Activated naive CD8-positive, alpha-beta T cell treated with anti-CD3 and anti-CD28 coated beads for 36 hours (primary cell): ENCODE measurements at places on chromosomes 3 and 15. TPM values are rescaled to one million over a fixed set of nuclear protein-coding genes. Genes with fewer than 3 reads are reported as not detected.

The LMAN1L gene
- 0.14 TPM for total RNA-seq

The C15orf40 gene
- 30.2 TPM for total RNA-seq

GRCh38 chr3:114496466-114496865, 202.6 kb downstream of the TIGIT start:
- DNase-seq = no peak

The PIERCE2 gene
- total RNA-seq = 0.31 TPM

The PDCD10 gene
- 88.7 TPM for total RNA-seq

DNA sequence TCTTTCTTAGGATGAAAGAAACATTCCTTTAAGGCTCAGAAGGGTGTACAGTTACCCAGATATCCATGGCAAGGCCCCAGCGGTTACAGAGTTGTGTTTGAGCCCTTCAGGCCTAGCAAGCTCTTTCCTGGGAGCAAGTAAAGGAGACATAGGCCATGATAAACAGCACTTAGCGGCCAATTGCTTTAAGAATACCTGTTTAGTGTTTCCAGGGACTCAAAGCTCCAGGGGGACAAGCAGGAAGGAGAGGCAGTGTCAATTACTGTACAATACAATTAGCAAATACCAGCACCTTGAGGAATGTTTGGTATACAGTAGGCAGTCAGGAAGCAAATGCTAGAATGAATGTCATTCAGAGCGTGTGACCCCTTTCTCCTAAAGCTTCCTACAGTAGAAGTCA, 176.3 kb upstream of the ICE2 start:
- DNase-seq = no peak

GRCh38 chr15:39154227-39154638, 426.6 kb upstream of the THBS1 start:
- no peak for DNase-seq

The CCR9 gene
- total RNA-seq = not detected
